A549 treated with Hydrocortisone at 1 μM for 4 hours (cell line): ENCODE measurements at places on chromosomes 11 and 22. TPM values are rescaled to one million over a fixed set of nuclear protein-coding genes. Genes with fewer than 3 reads are reported as not detected.

The PTPRCAP gene
- 0.17 to 0.37 TPM (median 0.28 TPM) in 5 replicates for total RNA-seq

The POU2AF2 gene
- total RNA-seq: not detected in 5 replicates

The EMID1 gene
- 0.15 to 0.61 TPM (median 0.48 TPM) in 5 replicates for total RNA-seq

The RAPSN gene
- total RNA-seq: 0.09 to 0.24 TPM (median 0.18 TPM) in 4 of 5 replicates, not detected in the other

The MS4A4E gene
- not detected in 5 replicates for total RNA-seq

The PRG3 gene
- total RNA-seq: not detected in 5 replicates

The KCNJ4 gene
- total RNA-seq: 0.38 to 0.74 TPM (median 0.47 TPM) in 5 replicates

The IGLL5 gene
- not detected in 5 replicates for total RNA-seq
